ENCODE measurements at places on chromosomes 5 and 9.

DNA sequence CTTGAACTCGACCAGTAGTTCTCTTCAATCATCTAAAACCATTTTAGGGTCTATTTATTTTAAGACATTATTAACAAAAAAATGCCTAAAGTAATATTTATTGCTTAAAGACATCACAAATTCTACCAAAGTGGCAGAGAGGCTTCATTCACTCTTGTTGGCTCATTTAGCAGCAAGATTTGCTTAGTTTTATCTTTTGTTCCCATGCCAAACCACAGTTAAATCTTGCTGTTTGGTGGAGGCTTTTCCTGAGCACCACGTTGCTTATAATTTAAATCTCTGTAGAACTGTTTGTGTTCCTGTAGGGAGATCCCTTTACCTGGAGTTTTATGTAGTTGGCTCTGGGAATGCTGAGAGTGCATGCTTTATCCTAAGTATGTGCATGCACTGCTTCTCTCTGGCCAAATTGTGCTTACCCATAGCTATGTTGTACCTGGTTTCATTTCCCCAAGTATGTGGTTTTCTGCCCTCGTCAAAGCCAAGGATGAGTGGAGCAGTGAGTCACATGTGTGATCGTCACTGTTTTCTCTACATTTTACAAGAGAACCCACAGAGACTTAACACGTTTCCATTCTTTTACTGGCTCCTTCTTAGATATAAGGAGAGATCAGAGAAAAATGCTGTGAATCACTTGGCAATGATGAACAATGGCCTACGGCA is 42.1 kb upstream of the MAST4 start:
- no peak for DNase-seq

DNA sequence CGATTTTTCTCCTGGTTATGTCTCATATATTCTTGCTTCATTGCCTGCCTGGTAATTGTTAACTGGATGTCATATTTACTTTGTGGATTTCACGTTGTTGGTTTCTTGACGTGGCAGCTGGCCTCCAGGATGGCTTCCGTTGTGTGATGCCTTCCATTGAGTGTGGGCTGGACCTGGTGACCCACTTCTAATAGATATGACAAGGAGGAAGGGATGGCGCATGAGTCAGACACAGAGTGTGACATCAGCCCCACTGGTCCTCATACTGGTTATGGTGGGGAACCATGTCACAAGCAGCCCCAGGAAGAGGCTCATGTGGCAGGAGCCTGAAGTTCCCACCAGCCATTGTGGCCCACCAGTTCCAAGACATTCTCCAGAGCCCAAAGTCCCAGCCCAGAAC is 6.4 kb upstream of the PAEP start:
- no peak for DNase-seq

GRCh38 chr5:37015795-37016666 is 139.5 kb downstream of the NIPBL start:
- no peak for DNase-seq

DNA sequence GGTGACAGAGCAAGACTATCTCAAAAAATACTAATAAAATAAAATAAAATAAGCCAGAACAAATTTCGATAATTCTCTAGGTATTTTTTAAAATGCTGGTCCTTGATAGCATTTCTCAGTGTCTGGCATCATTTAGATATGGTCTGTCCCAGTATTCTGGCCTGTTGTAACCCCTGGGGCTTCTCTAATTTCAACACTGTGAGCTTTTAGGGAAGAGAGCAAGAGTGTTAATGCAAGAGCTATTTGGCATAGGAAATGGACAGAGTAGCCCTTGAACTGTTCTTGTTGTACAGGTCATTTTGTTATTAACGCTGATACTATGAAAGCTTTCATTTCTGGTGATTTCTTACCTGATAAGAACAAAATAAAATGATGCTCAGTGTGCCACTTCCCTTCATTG is 112.2 kb upstream of the ZNF608 start:
- no peak for DNase-seq

GRCh38 chr9:93960971-93961841 is 6.1 kb upstream of the BARX1 start:
- no peak for DNase-seq

- no peak for DNase-seq
Observed at GRCh38 chr5:125197321-125197720, 450.9 kb upstream of the ZNF608 start.
